Fibroblast of upper back skin (primary cell): ENCODE measurements at places on chromosomes 16 and 17.
A peak's percentile ranks its signal among the peaks of the same experiment; 100 is the strongest.

DNA sequence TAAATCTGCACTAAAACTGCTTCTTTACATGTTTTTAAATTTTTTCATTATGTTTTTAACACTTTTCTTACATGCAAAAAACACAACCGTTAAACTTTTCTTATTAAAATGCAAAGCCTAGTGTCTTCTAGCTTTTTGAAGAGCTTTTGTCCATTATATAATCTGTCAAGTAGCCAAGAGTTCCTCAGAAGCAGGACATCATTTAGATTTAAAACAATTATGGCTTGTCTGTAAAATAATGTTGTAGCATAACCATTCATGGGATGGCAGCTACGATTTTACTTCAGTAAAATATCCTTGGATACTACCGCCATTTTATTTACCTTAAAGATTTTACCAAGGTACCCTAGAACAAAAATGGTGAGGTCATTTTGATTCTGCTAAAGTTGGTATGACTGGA, 2.8 kb downstream of the OMG start:
- DNase-seq, result no peak

GRCh38 chr17:43399839-43400328, 1.1 kb downstream of the ARL4D start:
- no peak for DNase-seq

- peak; percentile 78 for DNase-seq
Measured at GRCh38 chr16:27392671-27393070, 9.3 kb upstream of the IL21R start.

- DNase-seq, result peak; percentile 70
Measured at GRCh38 chr17:17739388-17740066, 58.3 kb downstream of the RAI1 start.
